ENCODE measurements at places on chromosomes 5 and 9. TPM values are rescaled to one million over a fixed set of nuclear protein-coding genes. Genes with fewer than 3 reads are reported as not detected.

Gene ALG2
- 41.0 TPM for total RNA-seq

Gene RNF183
- total RNA-seq = not detected

Gene MEIKIN
- not detected for total RNA-seq

Gene PCDHA10
- total RNA-seq = 1.4 TPM

Gene LPAR1
- 105 TPM for total RNA-seq

Gene NUTM2F
- not detected for total RNA-seq

Gene MCTP1
- total RNA-seq = 0.23 TPM

Gene GFRA3
- under 0.01 TPM for total RNA-seq

Gene CATSPER3
- total RNA-seq = not detected

Gene SPOCK1
- 727 TPM for total RNA-seq

Gene RLN2
- not detected for total RNA-seq

Gene RMND5B
- 20.4 TPM for total RNA-seq

Gene TMEM161B
- 8.1 TPM for total RNA-seq

Gene TAL2
- total RNA-seq = not detected

Gene SLC1A1
- total RNA-seq = 14.2 TPM

Gene PCDHA7
- total RNA-seq = 1.5 TPM

Gene SPATA31E1
- not detected for total RNA-seq
